ENCODE measurements at places on chromosomes 5 and 9.
A peak's percentile ranks its signal among the peaks of the same experiment; 100 is the strongest.

GRCh38 chr9:18473652-18474279 is at the start of gene ADAMTSL1:
Gene ADAMTSL1 (plus strand): TSS chr9:18474153. CDS start chr9:18474233, 80 bp downstream.
- DNase-seq: peak; percentile 3

- no peak for DNase-seq
Measured at GRCh38 chr9:93907551-93908199, 47.5 kb downstream of the BARX1 start.

DNA sequence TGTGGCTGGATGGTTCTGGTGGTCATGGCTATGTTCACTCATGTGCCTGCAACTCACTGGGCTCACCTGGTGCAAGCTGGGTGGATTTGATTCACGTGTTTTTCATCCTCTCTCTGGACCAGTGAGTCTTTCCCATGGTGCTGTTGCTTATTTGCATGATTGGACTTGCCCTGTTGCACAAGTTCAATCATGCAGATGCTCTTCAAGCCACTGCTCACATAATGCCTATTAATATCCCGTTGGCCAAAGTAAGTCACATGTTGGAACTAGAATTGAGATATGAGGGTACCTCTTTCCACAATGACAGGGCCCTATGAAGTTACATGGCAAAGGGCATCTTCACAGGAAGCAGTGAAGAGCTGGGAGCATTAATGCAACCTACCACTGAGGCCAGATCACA is 26.5 kb upstream of the MROH2B start:
- DNase-seq: peak; percentile 26

DNA sequence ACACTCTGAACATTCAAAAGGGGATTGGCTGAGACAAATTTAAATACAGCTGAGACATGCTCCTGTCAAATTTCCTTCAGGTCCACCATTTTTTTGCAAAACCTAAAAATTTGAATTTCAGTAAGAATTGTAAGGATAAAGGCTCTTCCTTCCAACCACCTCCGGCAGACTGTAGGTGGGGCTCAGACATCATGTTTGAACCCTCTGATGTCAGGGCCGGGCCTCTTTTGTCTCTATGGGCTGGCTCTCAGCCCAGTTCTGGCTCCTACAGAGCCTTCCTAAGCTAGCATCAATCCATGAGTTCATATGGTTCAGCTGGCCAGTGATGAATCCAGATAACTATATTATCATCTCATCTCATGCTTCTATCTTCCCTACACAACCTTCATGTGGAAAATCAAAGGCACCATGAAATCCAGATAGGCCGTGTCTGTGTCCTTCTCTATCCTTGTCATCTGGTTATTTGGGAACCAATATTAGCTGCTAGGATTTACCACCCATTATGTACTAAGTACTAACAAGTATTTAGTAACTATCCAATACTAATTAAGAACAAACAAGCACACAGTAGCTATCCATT is 44.2 kb downstream of the NIPSNAP3B start:
- peak; percentile 61 for DNase-seq

- DNase-seq: no peak
Measured at GRCh38 chr5:45101146-45101545, 292.4 kb downstream of the MRPS30 start.

Data from NCI-H1694 (cell line).